Lower lobe of right lung (tissue), 2 donors: ENCODE measurements at places on chromosomes 2 and 18. TPM values are rescaled to one million over a fixed set of nuclear protein-coding genes. Genes with fewer than 3 reads are reported as not detected.

POMC gene
- 3.9 TPM for total RNA-seq

LRRTM1 gene
- total RNA-seq, result not detected

KDM3A gene
- total RNA-seq, result 55.8 TPM

FAM237A gene
- not detected for total RNA-seq

SP5 gene
- total RNA-seq, result 1.9 TPM

IL37 gene
- total RNA-seq, result not detected

NMUR1 gene
- 4.4 TPM for total RNA-seq

- no peak for DNase-seq
- H3K27me3 ChIP-seq, result no peaks in the 10 kb centered on the region
- H3K4me1 ChIP-seq, result peaks cover 26% of the 10 kb centered on the region
These were observed 89.2 kb downstream of the PLCL1 start for GRCh38 chr2:197893403-197894177.

- peaks cover 5% of the 10 kb centered on the region for H3K36me3 ChIP-seq
- H3K27me3 ChIP-seq, result no peaks in the 10 kb centered on the region
- no peak overlapping the region for H3K4me3 ChIP-seq
- DNase-seq, result no peak
These were observed 66.3 kb downstream of the AOX1 start for GRCh38 chr2:200652158-200652557.

GRCh38 chr2:241519669-241520068 lies 11.3 kb upstream of the STK25 start:
- no peak overlapping the region for H3K27ac ChIP-seq
- no peaks in the 10 kb centered on the region for H3K36me3 ChIP-seq
- no peaks in the 10 kb centered on the region for H3K4me1 ChIP-seq
- H3K4me3 ChIP-seq, result no peak overlapping the region

GRCh38 chr2:148486655-148487054 lies 157.9 kb upstream of the EPC2 start:
- no peaks in the 10 kb centered on the region for H3K27me3 ChIP-seq
- H3K36me3 ChIP-seq, result peaks cover 15% of the 10 kb centered on the region
- no peak overlapping the region for H3K27ac ChIP-seq
- H3K4me1 ChIP-seq, result no peaks in the 10 kb centered on the region
- no peak for DNase-seq

- no peak for DNase-seq
- H3K27ac ChIP-seq, result no peak overlapping the region
These were observed 81.3 kb downstream of the MOGAT1 start for GRCh38 chr2:222752746-222753145.

- H3K4me1 ChIP-seq, result no peaks in the 10 kb centered on the region
- H3K27me3 ChIP-seq, result no peaks in the 10 kb centered on the region
- no peak overlapping the region for H3K4me3 ChIP-seq
- H3K36me3 ChIP-seq, result no peaks in the 10 kb centered on the region
- no peak for DNase-seq
These were observed 276.4 kb downstream of the CDCA7 start for GRCh38 chr2:173631127-173631460.

DNA sequence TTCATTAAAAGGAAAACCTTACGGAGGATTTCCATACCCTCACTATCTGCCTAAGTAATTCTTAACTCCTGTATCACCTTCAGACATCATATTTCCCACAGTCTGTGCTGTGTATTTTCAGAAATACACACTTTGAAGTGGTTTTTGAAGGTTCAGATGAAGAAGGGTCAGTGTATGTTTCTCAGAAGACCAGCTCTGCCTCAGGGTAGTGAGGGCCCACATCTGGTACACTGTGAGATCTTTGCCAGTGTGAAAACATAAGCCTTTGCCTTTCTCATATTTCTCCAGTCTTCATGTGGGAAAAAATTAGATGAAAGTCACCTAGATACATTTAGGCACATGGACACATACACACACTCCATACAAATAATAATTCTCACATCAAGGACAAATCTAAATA lies 408.4 kb downstream of the RIT2 start:
- H3K4me3 ChIP-seq, result no peak overlapping the region
- no peak for DNase-seq
- H3K27me3 ChIP-seq, result no peaks in the 10 kb centered on the region
- H3K27ac ChIP-seq, result no peak overlapping the region
- no peaks in the 10 kb centered on the region for H3K4me1 ChIP-seq
- no peaks in the 10 kb centered on the region for H3K36me3 ChIP-seq

- no peak overlapping the region for H3K27ac ChIP-seq
- no peak overlapping the region for H3K4me3 ChIP-seq
- no peaks in the 10 kb centered on the region for H3K36me3 ChIP-seq
- H3K4me1 ChIP-seq, result no peaks in the 10 kb centered on the region
These were observed 124.9 kb downstream of the XIRP2 start for GRCh38 chr2:167013227-167013626.

DNA sequence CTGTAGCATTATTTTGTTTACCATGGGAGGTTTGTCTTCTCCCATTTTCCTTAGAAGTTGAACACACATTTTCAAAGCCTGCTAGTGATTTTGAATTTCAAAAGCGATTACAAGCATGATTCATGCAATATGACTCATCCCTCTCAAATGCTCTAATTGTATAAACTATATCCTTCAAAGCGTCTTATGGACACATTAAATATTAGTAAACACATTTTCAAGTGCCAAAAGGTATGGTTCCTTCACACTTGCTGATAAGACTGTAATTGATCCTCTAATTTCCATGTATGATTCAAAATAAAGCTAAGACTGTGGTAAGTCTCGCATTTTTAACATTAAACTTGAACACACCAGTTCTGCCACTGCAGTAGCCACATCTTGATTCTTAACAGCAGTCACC lies 512.9 kb downstream of the LRRTM4 start:
- no peaks in the 10 kb centered on the region for H3K4me1 ChIP-seq
- no peak overlapping the region for H3K27ac ChIP-seq
- no peaks in the 10 kb centered on the region for H3K36me3 ChIP-seq

DNA sequence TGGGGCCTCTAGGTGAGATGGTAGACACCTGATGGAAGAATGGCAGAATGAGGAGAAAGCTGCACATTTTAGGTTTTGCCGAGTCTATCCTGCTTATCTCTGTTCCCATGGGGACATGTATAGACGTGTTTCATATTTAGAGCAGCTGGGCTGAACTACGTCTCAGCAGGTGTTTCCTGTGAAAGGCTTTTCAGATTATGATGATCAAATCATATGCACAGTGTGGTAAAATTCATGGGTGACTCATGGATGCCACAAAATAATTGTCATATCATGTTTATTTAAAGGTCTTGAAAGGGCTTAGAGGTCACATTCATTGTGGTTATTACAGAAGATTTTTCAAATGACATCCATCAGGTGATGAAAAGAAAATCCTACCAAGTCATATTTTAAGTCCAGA lies 90.5 kb downstream of the ICOS start:
- no peak overlapping the region for H3K4me3 ChIP-seq
- peaks cover 5% of the 10 kb centered on the region for H3K4me1 ChIP-seq
- DNase-seq, result no peak
- H3K27ac ChIP-seq, result no peak overlapping the region
- no peaks in the 10 kb centered on the region for H3K27me3 ChIP-seq

- no peak for DNase-seq
- no peak overlapping the region for H3K4me3 ChIP-seq
- H3K4me1 ChIP-seq, result no peaks in the 10 kb centered on the region
- H3K27me3 ChIP-seq, result no peaks in the 10 kb centered on the region
These were observed 8.2 kb downstream of the WDR54 start for GRCh38 chr2:74429487-74430451.

- DNase-seq, result no peak
- no peaks in the 10 kb centered on the region for H3K4me1 ChIP-seq
- no peaks in the 10 kb centered on the region for H3K36me3 ChIP-seq
- H3K4me3 ChIP-seq, result no peak overlapping the region
- H3K27me3 ChIP-seq, result no peaks in the 10 kb centered on the region
These were observed 2.0 kb upstream of the UPP2 start for GRCh38 chr2:158099716-158100115.

- no peaks in the 10 kb centered on the region for H3K4me1 ChIP-seq
- no peaks in the 10 kb centered on the region for H3K36me3 ChIP-seq
- H3K4me3 ChIP-seq, result no peak overlapping the region
- H3K27me3 ChIP-seq, result no peaks in the 10 kb centered on the region
These were observed 86.5 kb downstream of the HAUS1 start for GRCh38 chr18:46190667-46191066.

DNA sequence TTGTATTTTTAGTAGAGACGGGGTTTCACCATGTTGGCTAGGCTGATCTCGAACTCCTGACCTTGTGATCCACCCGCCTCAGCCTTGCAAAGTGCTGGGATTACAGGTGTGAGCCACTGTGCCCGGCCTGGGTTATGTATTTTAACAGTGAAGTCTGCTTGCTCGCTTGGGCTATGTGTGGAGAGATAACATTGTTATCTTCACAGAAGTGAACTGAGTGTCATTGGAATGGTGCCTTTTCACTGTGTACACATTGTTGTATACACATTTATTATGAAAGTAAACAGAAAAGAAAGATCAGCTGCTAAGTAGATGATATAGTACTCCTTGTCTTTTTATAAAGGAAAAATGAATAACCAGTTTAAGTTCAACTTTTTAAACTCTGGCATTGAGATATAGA lies 30.4 kb downstream of the RNF138 start:
- DNase-seq, result no peak
- no peak overlapping the region for H3K27ac ChIP-seq
- no peaks in the 10 kb centered on the region for H3K4me1 ChIP-seq
- peaks cover 74% of the 10 kb centered on the region for H3K36me3 ChIP-seq
- H3K27me3 ChIP-seq, result no peaks in the 10 kb centered on the region

- H3K27me3 ChIP-seq, result no peaks in the 10 kb centered on the region
- no peak overlapping the region for H3K27ac ChIP-seq
- DNase-seq, result no peak
- H3K4me3 ChIP-seq, result no peak overlapping the region
- no peaks in the 10 kb centered on the region for H3K4me1 ChIP-seq
- no peaks in the 10 kb centered on the region for H3K36me3 ChIP-seq
These were observed 289.0 kb downstream of the RNF144A start for GRCh38 chr2:7206111-7206810.

- H3K4me1 ChIP-seq, result no peaks in the 10 kb centered on the region
- H3K27ac ChIP-seq, result no peak overlapping the region
- H3K36me3 ChIP-seq, result no peaks in the 10 kb centered on the region
These were observed 87.0 kb upstream of the TMEM200C start for GRCh38 chr18:5982332-5982731.

GRCh38 chr2:179671043-179671981 lies 190.1 kb downstream of the ZNF385B start:
- no peaks in the 10 kb centered on the region for H3K4me1 ChIP-seq
- H3K27me3 ChIP-seq, result no peaks in the 10 kb centered on the region
- H3K27ac ChIP-seq, result no peak overlapping the region
- DNase-seq, result no peak

DNA sequence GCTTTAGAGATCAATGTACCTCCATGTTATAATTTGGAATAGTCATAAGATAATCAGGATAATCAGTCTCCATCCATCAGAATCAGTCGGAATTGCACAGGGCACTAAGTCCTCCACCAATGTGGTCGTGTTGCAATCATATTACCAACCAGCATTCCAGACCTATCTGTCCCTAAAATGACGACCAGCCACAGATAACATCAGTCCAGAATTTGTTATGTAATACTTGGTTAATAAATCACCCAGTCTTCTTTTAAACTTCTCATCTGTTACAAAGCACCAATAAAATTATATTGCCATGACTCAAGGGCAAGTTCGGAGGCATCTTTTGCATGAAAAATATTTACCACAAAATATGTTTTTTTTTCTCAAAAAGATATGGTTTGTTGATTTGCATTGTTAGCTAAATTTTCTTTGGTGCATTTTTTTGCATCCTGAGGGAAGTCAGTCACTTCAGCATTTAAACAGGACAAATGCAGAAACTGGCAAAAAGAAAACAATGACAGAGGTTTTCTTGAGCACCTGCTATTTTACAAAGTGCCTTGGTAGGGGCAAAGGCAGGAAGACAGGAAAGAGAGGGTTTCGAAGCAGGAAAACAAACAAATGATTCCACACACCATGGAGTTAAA lies 29.3 kb downstream of the PIEZO2 start:
- no peak overlapping the region for H3K4me3 ChIP-seq
- DNase-seq, result no peak
- no peaks in the 10 kb centered on the region for H3K36me3 ChIP-seq

DNA sequence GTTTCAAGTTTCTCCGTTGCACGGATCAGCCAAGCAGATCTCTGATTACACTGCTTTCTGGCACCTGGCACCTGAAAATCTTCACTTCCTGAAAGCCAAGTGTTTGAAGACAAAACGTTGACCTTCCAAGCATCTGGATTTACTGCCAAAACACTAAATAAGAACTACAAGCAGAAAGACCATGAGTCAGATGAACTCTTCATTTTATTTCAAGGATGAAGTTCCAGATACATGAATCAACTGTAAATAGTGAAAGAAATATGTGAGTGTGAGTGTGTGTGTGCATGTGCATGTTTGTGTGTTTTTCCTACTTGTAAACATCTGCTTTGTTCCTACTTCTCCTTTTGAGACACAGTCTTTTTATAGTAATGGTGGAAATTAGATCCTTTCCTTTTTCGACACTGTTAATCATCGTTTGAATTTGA lies 60.0 kb upstream of the DTNA start:
- DNase-seq, result no peak
- H3K4me1 ChIP-seq, result peaks cover 4% of the 10 kb centered on the region
- H3K4me3 ChIP-seq, result no peak overlapping the region
- H3K36me3 ChIP-seq, result no peaks in the 10 kb centered on the region
- H3K27ac ChIP-seq, result no peak overlapping the region
- no peaks in the 10 kb centered on the region for H3K27me3 ChIP-seq

DNA sequence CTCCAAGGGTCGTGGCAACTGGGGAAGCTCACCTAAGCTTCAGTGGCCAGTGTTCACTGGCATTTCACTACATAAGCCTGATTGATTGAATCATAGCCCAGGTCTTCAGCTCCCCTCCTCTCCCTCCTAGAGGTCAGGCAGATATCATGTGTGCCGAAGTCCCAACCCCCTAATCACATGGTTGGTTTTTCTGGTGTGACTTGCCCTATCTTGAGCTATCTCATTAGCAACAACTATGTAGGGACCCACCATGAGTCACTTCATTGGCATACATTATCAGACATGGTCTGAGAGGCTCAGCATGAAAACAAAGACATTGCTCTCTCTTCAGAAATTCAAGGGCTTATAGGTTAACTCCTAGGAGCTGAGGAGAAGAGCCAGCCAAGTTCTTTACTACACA lies 76.8 kb downstream of the LYPD1 start:
- no peaks in the 10 kb centered on the region for H3K36me3 ChIP-seq
- no peaks in the 10 kb centered on the region for H3K27me3 ChIP-seq
- no peaks in the 10 kb centered on the region for H3K4me1 ChIP-seq
- H3K27ac ChIP-seq, result no peak overlapping the region
- no peak for DNase-seq

GRCh38 chr2:46183426-46183825 lies 113.8 kb upstream of the EPAS1 start:
- H3K27me3 ChIP-seq, result no peaks in the 10 kb centered on the region
- peaks cover 17% of the 10 kb centered on the region for H3K36me3 ChIP-seq
- no peak overlapping the region for H3K27ac ChIP-seq
- no peak for DNase-seq
- no peak overlapping the region for H3K4me3 ChIP-seq
